ENCODE measurements at places on chromosomes 4 and X.

GRCh38 chr4:57131849-57132742, 21.9 kb upstream of the IGFBP7 start:
- DNase-seq, result no peak

GRCh38 chrX:119698845-119699244, 5.9 kb upstream of the SEPTIN6 start:
- DNase-seq, result peak; percentile 63

GRCh38 chr4:1989533-1990347, 19.0 kb downstream of the NELFA start:
- no peak for DNase-seq

- DNase-seq, result no peak
Observed at GRCh38 chrX:50747471-50747900, 66.5 kb downstream of the SHROOM4 start.

DNA sequence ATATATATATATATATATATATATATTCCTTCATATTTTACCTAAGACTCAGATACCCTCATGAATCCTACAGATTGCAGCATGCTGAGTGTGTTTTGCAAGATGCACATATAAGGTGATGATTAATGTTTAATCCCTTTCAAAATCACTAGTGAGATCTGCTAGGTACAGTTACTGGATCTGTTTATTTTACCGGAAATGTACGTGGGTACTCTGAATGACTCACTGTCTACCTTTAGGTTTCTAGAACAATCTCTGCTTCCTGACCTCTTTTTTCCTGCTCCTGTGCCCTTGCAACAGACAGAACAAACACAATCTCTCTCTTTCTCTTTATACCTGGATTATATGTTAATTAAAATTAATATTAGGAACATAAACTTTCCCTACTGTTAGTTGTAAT, 379.6 kb downstream of the FAM133A start:
- no peak for DNase-seq

GRCh38 chr4:107279733-107280132, 243.6 kb upstream of the DKK2 start:
- no peak for DNase-seq

- no peak for DNase-seq
Observed at GRCh38 chr4:26601204-26601603, 17.3 kb downstream of the TBC1D19 start.

DNA sequence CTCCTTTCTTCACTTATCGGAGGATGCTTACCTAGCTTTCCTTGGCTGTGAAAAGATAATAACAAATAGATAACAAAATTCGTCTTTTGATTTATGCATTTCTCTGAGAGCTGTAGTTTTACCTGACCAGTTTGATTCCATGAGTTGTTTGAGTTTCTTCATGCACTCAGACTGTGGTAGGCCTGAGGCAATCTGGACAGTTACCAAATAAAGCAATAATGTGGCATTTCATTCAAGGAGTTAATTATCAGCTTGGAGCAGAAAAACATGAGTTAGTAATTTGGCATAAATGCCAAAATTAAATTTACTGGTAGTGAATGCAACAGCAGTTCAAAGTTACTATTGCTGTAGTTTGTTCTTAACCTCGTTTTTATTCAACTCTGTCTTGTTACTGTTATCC, 53.5 kb downstream of the FABP2 start:
- DNase-seq, result no peak

DNA sequence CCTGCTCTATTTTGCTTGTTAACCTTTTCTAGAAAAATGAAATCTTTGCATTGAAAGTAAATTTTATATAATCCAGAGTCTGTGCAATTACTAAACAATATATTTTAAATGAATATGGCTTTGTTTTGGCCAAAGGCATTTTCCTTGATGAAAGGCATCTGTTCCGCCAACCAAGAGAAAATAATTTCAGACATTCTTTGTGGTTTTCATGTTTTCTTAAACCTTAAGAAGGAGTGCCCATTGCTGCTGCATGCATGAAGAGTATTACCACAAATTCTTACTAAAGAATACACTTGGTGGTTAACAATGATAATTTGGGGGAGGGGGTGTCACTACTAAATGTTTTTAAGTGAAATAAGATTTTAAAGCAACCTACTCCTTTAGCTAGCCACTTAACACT, 2.7 kb upstream of the PDGFC start:
- no peak for DNase-seq

GRCh38 chr4:87570290-87570805, 38.0 kb upstream of the DSPP start:
- DNase-seq, result no peak

GRCh38 chrX:68945603-68946228, 116.9 kb downstream of the EFNB1 start:
- no peak for DNase-seq
